SJSA1 (cell line): ENCODE measurements at places on chromosomes 4 and X. TPM values are rescaled to one million over a fixed set of nuclear protein-coding genes. Genes with fewer than 3 reads are reported as not detected.

- DNase-seq = no peak
Observed at GRCh38 chr4:26323821-26324220, 3.0 kb downstream of the RBPJ start.

- no peak for DNase-seq
Observed at GRCh38 chrX:45353456-45353855, 152.8 kb upstream of the DIPK2B start.

CHRDL1 gene
- 0.89 and 3.6 TPM in 2 replicates for total RNA-seq

GRCh38 chr4:124111922-124112321 is 600.6 kb downstream of the ANKRD50 start:
- DNase-seq = no peak

CSAG1 gene
- not detected in 2 replicates for total RNA-seq

SPOCK3 gene
- not detected in 2 replicates for total RNA-seq
